Stimulated activated CD8-positive, alpha-beta memory T cell treated with anti-CD3 and anti-CD28 coated beads, Interleukin-15, amount 100 ng/mL, for 4 hours (primary cell): ENCODE measurements at places on chromosomes 16 and 17.

- no peak for DNase-seq
These were observed 344.4 kb downstream of the SHISA9 start for GRCh38 chr16:13245713-13246377.

DNA sequence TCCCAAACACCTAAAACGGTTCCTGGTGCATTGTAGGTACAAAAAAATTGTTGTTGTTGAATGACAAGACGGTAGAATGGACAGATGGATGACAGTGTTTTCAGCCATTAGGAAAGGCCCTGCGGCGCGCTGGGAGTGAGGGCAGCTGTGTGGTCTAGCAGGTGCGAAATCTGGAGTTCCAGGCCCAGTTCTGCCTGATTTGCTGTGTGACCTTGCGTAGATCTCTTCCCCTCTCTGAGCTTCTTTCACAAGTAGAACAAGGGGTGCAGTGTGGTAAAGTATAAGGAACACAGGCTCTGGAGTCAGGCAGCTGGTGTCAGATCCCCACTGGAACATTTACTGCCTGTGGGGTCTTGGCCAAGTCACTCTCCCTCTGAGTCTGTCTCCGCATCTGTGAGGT is 25.3 kb downstream of the SPNS2 start:
- DNase-seq: no peak

- no peak for DNase-seq
These were observed 163.8 kb upstream of the PIRT start for GRCh38 chr17:11001651-11002050.

DNA sequence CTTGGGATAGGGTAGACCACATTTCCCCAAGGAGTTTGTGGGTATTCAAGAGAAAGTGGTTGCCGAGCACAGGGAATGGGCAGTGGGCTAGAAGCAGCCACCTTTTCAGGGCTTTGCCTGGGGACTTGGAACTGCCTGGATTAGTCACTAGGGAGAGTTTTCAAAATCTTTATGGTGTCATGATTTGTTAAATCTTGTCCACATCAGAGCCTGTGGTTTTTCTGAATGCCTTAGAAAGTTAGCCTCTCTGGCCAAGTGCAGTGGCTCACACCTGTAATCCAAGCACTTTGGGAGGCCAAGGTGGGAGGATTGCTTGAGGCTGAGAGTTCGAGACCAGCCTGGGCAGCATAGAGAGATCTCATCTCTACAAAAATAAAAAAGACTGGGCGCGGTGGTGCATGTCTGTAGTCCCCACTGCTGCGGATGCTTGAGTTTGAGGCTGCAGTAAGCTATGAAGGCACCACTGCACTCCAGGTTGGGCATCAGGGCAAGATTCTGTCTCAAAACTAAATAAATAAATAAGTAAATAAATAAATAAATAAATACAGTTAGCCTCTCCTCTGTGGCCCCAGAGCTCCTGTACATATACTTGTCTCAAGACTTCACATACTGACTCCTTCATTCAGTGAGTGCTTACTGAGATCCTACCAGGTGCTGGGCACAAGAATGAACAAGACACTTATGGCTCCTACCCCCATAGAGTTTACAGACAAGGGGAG is 76.3 kb upstream of the HNF1B start:
- no peak for DNase-seq

DNA sequence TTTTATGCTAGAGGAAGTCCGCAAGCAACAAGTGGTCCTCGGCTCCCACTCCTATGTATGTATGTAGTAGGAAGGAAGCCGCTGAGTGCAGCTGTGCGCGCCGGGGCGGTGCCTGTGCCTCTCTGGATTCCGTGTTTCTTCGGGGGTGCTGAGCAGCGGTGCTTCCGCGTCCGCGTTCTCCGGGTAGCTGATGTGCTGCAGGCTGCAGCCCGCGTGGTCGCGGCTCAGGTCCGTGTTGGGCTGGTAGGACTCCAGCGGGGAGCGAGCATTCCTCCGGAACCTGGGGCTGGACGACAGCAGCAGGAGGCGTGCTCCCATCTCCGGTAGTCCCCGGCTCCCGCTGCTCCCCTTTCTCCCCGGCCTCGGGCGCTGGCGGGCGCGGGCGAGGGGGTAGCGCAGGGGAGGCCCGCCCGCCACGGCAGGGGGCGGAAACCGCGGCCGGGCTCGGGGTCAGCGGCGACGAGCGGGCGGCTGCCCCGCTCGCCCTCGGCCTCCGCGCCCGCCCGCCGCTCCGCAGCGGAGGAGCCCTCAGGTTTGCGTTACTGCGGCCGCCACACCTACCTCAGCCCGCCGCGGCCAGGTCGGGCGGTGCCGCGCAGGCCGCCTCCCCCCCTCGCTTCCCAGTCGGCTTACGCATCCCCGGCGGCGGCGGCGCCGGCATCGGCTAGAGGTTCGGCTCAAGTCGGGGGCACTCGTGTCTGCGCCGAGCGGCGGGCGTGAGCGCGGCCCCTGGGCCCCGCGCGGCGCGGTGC is 487 bp downstream of the C17orf67 start:
- peak; percentile 29 for DNase-seq

- no peak for DNase-seq
These were observed 98.2 kb upstream of the NOL11 start for GRCh38 chr17:67619555-67619954.

DNA sequence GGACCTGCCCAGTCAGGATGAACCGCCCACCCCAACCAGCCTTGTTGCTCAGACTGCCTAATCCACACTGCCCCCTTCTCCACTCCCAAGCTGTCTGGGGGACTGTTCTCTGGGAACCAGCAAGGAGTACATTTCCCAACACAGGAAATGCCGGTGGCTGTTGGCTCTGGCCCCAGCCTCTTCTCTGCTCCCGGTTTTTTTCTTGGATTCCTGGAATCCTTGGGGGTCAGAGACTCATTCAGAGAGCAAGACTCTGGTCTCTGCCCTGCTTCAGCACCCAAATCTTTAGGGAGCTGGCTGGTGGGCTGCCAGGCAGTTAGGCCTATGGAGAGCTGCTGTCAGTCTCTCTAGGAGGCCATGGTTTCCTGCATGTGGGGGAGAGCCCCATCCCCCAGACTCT is 10.8 kb upstream of the MTMR4 start:
- DNase-seq: no peak

GRCh38 chr16:280552-280951 is at the start of gene ARHGDIG:
Gene ARHGDIG, plus strand, starts transcription at chr16:280591. Its CDS starts 90 bp downstream, at chr16:280681.
- DNase-seq: no peak

DNA sequence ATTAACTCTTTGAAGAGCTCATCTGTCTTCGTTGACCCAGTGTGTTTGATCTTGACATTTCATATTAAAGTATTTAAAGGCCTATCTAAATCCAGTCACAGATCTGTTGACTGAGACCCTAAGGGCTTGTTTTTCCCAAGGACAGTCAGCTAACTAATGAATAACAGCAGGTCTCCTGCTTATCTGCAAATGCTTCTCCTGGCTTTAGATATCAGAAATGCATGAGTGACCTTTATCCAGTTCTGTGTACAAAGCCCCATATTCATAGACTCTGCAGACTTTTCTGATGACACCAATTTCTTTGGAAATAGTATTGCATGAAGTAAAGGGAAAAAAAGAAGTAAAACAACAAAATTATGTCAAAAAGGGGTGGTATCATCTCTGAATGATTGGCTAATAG is 70.3 kb downstream of the YPEL2 start:
- no peak for DNase-seq

GRCh38 chr16:84247331-84247730 is 7.5 kb upstream of the KCNG4 start:
- no peak for DNase-seq

GRCh38 chr16:80599466-80599865 is 58.7 kb downstream of the DYNLRB2 start:
- DNase-seq: no peak

GRCh38 chr16:3773663-3774062 is 56.3 kb upstream of the TRAP1 start:
- DNase-seq: no peak

DNA sequence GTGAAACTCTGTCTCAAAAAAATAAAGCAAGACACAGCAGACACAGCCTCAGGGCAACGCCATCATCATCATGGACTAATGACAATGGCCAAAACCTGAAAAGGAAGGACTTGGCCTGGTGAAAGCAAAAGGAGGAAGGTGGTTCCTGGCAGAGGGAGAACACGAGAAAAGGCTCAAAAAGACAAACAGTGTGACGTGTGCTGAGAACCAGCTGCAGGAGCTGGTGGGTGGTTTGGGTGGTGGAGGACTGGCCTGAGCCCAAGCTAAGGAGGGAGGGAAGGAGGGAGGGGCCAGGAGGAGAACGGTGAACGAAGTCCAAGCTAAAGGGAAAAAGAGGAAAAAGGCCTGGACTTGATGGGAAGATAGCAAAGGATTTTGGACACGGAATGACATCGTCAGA is 85.1 kb downstream of the SLC39A11 start:
- DNase-seq: no peak

DNA sequence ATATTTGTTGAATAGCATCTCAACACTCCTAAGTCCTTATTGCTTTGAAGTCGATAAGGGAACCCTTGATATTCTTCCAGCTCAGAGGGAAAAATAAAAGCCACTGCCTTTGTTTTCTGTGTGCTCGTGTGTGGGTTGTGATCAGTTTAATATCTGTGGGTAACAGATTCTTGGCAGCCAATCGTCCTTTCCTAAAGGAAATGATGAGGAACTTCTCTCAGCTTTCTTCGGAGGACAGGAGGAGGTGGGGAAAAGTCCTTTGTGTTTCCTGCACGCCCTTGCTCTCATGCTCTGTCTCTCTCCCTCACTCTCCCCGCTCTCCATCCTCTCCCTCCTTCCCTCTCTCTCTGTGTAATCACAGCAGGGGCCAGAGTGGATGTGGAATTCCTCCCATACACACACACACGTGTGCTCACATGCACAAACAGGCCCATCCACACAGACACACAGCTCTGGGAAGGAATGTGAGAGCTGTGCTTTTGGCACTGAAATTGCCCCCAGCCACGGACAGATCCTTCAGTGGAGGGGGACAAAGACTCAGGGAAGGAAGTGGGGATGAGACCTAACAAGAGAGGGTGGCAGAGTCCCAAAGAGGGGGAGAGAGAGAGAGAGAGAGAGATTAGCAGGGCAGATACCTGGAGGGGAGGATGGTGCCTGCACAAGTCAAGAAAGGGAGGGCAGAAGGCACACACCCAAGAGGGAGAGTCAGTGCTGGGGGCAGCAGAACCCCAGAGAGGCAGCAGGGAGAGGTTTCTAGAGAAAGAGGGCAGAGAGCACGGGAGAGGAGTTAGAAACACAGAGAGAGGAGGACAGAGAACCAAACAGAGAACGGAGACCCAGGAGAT is 83.5 kb upstream of the PLCG2 start:
- DNase-seq: no peak

DNA sequence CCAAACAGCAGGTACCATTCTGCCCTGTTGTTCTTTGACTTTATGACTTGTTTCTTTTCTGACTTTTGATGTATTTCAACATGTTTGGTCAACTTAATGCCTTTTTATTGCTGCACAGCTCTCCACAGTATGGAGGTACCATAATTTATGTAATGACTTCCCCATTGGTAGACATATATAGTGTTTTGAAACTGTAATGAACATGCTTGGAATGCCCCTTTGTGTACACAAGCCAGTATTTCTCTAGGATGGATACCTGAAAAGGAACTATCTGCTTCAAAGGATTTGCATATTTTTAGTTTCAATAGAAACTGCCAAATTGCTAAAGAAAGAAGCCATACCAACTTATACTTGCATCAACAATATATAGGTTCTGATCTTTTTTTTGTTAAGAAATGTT is 66.1 kb downstream of the NOG start:
- DNase-seq: no peak

- DNase-seq: no peak
These were observed 62.4 kb downstream of the STX8 start for GRCh38 chr17:9513266-9513665.

GRCh38 chr16:52819808-52820207 is 232.9 kb downstream of the CHD9NB start:
- DNase-seq: no peak

- no peak for DNase-seq
These were observed 61.2 kb downstream of the MEAK7 start for GRCh38 chr16:84443166-84443802.

- no peak for DNase-seq
These were observed 391.6 kb downstream of the PMP22 start for GRCh38 chr17:14873540-14873939.

- DNase-seq: no peak
These were observed 25.8 kb upstream of the GINS3 start for GRCh38 chr16:58366247-58367031.

DNA sequence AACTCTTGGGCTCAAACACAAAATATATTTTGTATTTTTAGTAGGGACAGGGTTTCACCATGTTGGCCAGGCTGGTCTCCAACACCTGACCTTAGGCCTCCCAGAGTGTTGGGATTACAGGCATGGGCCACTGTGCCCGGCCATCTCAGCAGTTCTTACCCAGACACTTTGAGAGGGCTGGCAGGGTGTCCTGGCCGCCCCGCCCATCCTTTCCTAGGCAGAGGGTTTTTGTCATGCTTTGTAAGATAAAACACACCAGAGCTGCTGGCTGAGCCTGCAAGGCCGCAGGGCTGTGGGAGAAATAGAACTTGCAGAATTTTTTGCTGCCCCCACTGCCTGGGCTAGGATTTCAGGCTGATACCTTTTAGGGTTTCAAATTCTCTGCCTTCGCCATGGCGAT is 8.7 kb downstream of the PPL start:
- no peak for DNase-seq

DNA sequence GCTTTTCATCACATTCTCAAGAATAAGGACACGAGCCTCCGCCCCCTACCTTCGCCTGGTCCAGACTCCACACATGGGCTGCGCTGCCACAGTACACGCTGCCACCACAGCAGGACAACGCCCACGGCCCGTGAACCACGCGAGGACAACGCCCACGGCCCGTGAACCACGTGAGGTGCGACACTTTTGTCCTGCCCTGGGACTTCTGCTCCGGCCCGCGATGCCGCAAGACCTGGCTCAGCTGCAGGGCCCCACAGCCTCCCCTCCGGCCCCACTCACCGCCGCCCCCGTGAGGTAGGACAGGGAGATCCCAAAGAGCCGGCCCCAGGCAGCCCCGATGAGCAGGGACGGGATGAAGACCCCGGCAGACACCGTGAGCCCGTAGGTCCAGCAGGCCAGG is 5.9 kb upstream of the CCDC154 start:
- DNase-seq: no peak

- no peak for DNase-seq
These were observed 32.8 kb downstream of the HIC1 start for GRCh38 chr17:2087597-2088211.

GRCh38 chr17:70072546-70073309 is 2.3 kb upstream of the KCNJ16 start:
- no peak for DNase-seq

- no peak for DNase-seq
These were observed 16.4 kb upstream of the ABCC3 start for GRCh38 chr17:50618300-50618699.

DNA sequence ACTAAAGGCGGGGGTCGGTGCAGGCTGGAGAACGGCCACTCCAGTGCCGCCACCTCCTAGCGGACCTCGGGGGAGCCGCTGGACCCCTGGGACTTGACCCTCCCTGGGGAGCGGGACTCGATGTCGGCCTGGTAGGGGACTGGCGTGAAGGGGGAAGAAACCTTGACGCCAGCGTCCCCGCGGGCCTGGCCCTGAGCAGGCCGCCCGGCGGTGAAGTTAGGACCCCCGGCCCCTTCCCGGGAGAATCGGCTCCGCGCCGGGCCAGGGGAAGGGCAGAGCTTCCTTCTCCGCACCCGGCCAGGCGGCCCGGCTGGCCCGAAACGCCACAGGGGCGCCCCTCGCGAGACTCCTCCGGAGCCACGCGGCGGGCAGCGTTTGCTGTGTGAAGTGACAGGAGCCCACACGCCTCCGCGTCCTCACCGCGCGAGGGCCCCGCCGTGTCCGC is 389 bp downstream of the DUS1L start:
- DNase-seq: no peak
